B cell (primary cell): ENCODE measurements at places on chromosomes 5 and 9. TPM values are rescaled to one million over a fixed set of nuclear protein-coding genes. Genes with fewer than 3 reads are reported as not detected.
A peak's percentile ranks its signal among the peaks of the same experiment; 100 is the strongest.

DNA sequence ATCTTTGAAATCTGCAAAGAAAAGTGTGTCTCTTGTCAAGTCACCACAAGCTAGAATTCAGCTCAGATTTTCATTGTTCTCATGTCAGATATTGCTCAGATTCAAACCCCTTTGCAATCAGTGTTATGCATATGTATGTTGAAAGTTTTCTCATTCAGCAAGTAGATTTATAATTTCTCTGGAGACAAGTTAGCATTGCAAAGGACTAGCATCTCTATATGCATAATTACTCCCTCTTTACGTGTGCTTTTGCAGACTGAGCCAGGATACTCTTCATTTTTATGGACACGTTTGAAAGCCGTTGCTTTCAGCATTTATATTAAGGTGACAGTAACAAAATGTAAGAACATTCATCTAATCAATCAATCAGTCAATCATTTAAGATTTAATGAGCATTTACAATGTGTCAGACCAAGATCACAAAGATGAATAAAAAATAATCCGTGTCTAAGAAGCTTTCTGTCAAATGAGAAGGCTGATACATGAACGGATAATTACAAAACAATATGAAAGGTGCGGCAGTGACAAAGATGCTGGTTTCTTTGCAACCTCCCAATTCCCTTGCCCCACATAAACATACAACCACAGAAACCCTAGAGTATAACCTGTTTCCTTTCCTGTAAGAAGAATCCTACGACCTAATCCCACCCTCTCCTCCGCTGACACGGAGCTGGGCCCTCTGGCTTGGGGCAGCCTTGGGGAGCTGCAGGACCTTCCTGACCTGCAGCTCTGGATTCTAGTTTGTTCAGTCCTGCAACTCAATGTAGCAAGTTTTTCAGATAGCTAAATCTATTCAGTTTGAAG lies 14.9 kb downstream of the CFAP95 start:
- H3K27ac ChIP-seq, result no peak overlapping the region
- H3K4me1 ChIP-seq, result no peaks in the 10 kb centered on the region
- H3K27me3 ChIP-seq, result no peaks in the 10 kb centered on the region
- DNase-seq, result no peak

- peaks cover 33% of the 10 kb centered on the region for H3K4me1 ChIP-seq
- no peak within 1 kb of the TSS for H3K27ac ChIP-seq
- H3K27me3 ChIP-seq, result no peaks in the 10 kb centered on the region
- H3K36me3 ChIP-seq, result no peaks in the 10 kb centered on the region
- DNase-seq, result peak; percentile 40
These were observed at the start of gene FST for GRCh38 chr5:53480416-53481158. Gene FST, plus strand, starts transcription at chr5:53480629. Its CDS starts 163 bp downstream, at chr5:53480792.

DNA sequence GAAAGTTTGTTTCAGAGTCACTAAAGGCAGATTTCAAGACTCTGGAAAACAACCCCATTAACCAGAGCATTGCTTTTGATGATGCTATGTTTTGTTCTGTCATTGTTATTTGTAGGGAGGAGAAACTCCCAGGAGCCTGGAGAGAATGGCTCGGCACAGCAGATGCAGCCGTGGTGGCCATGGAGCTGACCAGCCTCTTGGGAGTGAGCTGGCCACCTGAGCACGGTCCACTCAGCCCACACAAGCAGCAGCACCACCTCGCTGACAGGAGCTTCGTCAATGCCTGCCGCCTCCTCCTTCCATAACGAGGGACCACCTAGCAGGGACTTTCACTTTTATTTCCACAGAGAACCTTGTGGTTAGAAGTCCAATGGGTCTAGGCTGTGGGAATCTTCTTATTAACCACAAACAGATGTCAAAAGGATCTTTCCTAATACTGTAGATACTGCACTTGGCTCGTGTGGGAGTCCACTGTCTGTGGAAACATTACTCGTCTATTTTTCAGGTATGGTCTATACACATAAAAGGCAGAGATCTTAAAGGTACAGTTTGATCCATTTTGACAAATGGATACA lies 21.0 kb upstream of the SMIM32 start:
- H3K36me3 ChIP-seq, result no peaks in the 10 kb centered on the region
- no peak overlapping the region for H3K4me3 ChIP-seq
- no peak for DNase-seq
- H3K4me1 ChIP-seq, result no peaks in the 10 kb centered on the region

KIF12 gene
- not detected in 2 replicates for total RNA-seq

GABRB2 gene
- 0.05 and 0.15 TPM in 2 replicates for total RNA-seq

DNA sequence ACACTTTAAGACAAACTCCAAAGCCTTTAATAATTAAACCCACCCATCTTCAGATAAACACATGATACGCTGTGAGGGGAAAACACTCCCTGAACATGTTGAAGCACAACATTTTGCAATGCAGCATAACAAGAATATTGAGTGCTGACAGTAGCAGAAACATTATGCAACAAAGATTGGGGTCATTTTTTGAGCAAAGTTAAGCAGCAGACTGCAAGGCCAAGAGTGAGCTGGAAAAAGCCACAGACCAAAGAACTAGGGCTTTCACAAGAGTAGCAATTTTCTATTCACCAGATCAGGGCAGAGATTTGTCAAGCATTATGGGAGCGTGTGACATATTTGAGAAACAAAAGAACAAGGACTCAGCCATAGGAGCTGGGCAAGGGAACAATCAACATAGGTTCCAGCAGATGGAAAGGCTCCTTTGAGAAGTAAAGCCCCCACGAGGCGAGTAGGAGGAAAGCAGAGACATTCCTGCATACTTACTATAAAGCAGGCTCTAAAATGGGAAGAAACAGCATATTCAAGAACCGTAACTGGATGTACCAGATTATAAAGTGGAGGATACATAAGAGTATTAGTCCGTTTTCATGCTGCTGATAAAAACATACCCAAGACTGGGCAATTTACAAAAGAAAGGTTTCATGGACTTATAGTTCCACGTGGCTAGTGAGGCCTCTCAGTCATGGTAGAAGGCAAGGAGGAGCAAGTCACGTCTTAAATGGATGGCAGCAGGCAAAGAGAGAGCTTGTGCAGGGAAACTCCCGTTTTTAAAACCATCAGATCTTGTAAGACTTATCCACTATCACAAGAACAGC lies 4.8 kb upstream of the TTC23L start:
- H3K27me3 ChIP-seq, result no peaks in the 10 kb centered on the region
- no peak for DNase-seq
- H3K36me3 ChIP-seq, result no peaks in the 10 kb centered on the region
- no peak overlapping the region for H3K4me3 ChIP-seq
- H3K4me1 ChIP-seq, result peaks cover 3% of the 10 kb centered on the region

DNA sequence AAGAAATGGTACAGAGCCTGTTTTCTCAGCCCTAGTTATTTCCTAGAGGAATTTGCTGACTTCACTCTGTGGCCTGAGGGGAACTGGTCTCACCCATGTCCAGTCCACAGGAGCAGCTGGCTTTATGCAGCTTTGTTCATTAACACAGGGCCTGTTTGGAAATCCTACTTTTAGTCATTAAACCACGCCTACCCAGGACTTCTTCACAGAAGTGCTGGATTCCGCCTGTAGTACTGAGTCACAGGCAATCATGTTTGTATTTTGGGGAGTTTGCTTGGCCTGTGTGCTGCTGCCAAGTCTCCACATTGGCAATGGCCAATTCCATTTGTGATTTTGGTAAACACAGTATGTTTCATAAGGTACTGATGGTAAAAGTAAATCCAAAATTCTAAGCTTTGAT lies 52.8 kb downstream of the CTNND2 start:
- no peaks in the 10 kb centered on the region for H3K36me3 ChIP-seq
- no peaks in the 10 kb centered on the region for H3K27me3 ChIP-seq
- no peaks in the 10 kb centered on the region for H3K4me1 ChIP-seq

- no peak for DNase-seq
- no peaks in the 10 kb centered on the region for H3K36me3 ChIP-seq
- peaks cover 5% of the 10 kb centered on the region for H3K4me1 ChIP-seq
- H3K27me3 ChIP-seq, result no peaks in the 10 kb centered on the region
- no peak overlapping the region for H3K27ac ChIP-seq
These were observed 19.9 kb downstream of the PPP3R2 start for GRCh38 chr9:101574731-101575333.

SLC25A2 gene
- total RNA-seq, result 3.4 and 3.6 TPM in 2 replicates

GRCh38 chr5:59040804-59041201 lies 457.9 kb downstream of the RAB3C start:
- DNase-seq, result no peak
- H3K4me3 ChIP-seq, result no peak overlapping the region
- H3K27ac ChIP-seq, result no peak overlapping the region
- peaks cover 10% of the 10 kb centered on the region for H3K27me3 ChIP-seq
- H3K36me3 ChIP-seq, result no peaks in the 10 kb centered on the region

LRRTM2 gene
- total RNA-seq, result not detected in 2 replicates

DNA sequence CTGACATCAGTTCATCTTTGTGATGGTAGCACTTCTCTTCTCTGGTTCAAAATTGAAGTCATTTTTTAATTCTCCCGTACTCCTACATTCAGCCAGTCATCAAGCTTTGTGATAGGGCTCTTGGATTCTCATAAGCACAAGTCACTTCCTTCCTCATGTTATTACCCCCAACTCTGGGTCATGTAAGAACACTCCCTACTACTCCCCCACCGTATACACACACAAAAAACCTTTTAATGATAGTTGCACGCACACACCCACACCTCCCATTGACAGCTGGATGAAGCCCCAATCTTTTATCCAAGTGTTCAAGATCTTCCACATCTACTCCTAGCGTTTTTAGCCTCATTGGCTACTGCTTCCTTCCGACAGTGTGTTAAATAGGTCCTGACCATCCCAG lies 16.8 kb downstream of the KDM3B start:
- H3K27me3 ChIP-seq, result no peaks in the 10 kb centered on the region
- peaks cover 13% of the 10 kb centered on the region for H3K36me3 ChIP-seq
- no peak overlapping the region for H3K4me3 ChIP-seq
- DNase-seq, result no peak

DNA sequence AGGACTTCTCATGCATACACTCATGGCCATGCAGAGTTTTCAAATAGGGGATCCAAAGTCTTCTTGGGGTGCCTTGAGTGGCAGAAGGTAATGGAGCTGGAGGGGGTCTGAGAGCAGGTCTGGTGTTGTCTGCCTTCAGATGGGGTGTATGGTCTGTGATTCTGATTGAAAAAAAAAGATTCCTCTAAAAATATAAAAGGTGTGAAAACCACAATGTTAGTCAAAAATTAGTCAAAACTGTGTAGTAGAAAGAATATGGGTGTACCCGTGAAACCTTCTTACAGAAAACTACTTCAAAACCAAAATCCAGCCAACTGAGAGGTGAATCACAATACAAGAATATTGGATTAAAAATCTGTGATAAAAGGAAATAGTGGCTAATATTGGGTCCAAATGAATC lies 20.1 kb downstream of the DOCK2 start:
- H3K4me1 ChIP-seq, result no peaks in the 10 kb centered on the region
- no peak for DNase-seq
- H3K27me3 ChIP-seq, result no peaks in the 10 kb centered on the region
- H3K27ac ChIP-seq, result no peak overlapping the region

GRCh38 chr9:130663977-130664250 lies 480 bp upstream of the PRDM12 start:
- peaks cover 83% of the 10 kb centered on the region for H3K27me3 ChIP-seq
- H3K4me3 ChIP-seq, result no peak overlapping the region
- DNase-seq, result no peak
- H3K4me1 ChIP-seq, result peaks cover 62% of the 10 kb centered on the region

- no peaks in the 10 kb centered on the region for H3K27me3 ChIP-seq
- H3K36me3 ChIP-seq, result no peaks in the 10 kb centered on the region
- peak; percentile 35 for DNase-seq
- no peak overlapping the region for H3K4me3 ChIP-seq
- H3K27ac ChIP-seq, result no peak overlapping the region
These were observed 19.5 kb downstream of the FAM163B start for GRCh38 chr9:133589454-133590227.

GRCh38 chr9:88692827-88693226 lies 157.8 kb downstream of the NXNL2 start:
- no peak overlapping the region for H3K4me3 ChIP-seq
- H3K36me3 ChIP-seq, result no peaks in the 10 kb centered on the region
- H3K4me1 ChIP-seq, result no peaks in the 10 kb centered on the region
- no peak overlapping the region for H3K27ac ChIP-seq
- no peak for DNase-seq

GRCh38 chr5:155839251-155840037 lies 487.5 kb upstream of the SGCD start:
- no peak overlapping the region for H3K27ac ChIP-seq
- H3K27me3 ChIP-seq, result no peaks in the 10 kb centered on the region
- H3K4me1 ChIP-seq, result no peaks in the 10 kb centered on the region
- no peak overlapping the region for H3K4me3 ChIP-seq
- DNase-seq, result no peak
- H3K36me3 ChIP-seq, result no peaks in the 10 kb centered on the region

GRCh38 chr9:33024126-33024965 lies 727 bp upstream of the DNAJA1 start:
- H3K4me1 ChIP-seq, result peaks cover 17% of the 10 kb centered on the region
- peak overlapping the region; percentile 68 for H3K4me3 ChIP-seq
- H3K27ac ChIP-seq, result peak overlapping the region; percentile 99
- H3K36me3 ChIP-seq, result peaks cover 2% of the 10 kb centered on the region
- no peak for DNase-seq

DNA sequence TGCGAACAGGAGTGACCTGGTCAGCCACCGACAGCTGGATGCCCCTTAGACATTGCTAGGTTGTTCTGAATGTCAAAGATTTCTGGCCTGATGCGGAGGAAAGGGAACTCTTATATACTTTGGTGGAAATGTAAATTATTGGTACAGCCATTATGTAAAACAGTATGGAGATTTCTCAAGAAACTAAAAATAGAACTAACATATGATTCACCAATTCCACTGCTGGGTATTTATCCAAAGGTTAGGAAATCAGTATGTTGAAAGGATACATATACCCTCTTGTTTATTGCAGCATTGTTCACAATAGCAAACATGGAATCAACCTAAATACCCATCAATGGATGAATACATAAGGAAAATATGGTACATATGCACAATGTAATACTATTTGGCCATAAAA lies 31.8 kb downstream of the DMRT3 start:
- no peak overlapping the region for H3K27ac ChIP-seq
- H3K4me1 ChIP-seq, result peaks cover 3% of the 10 kb centered on the region
- no peaks in the 10 kb centered on the region for H3K36me3 ChIP-seq
- DNase-seq, result no peak
- no peak overlapping the region for H3K4me3 ChIP-seq

HSPB3 gene
- not detected in 2 replicates for total RNA-seq

DNA sequence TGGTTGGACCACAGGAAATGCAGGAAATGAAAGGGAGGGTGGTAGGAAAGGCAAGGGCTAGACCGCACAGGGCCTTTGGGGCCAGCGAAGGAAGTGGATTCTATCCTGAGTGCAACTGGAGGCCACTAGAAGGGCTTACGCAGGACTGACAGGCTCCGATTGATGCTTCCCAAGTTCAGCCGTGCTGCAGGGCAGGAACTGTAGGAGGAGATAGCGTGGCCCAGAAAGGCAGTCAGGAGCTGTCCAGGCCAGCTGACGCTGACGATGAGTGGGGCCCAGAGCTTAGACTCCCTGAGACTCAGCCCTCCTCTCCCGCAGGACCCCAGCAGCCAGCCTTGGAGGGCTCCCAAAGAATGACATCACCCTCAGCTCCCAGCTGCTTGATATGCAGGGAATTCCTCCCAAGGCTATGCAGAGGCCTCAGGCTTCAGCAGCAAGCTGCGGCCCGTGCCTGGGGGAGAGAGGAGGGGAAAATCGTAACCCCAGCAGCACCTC lies 48.8 kb downstream of the KCNIP1 start:
- peaks cover 20% of the 10 kb centered on the region for H3K27me3 ChIP-seq
- H3K36me3 ChIP-seq, result no peaks in the 10 kb centered on the region
- DNase-seq, result no peak

NIPAL4 gene
- 3.1 and 4.6 TPM in 2 replicates for total RNA-seq

- no peak overlapping the region for H3K27ac ChIP-seq
- peaks cover 12% of the 10 kb centered on the region for H3K4me1 ChIP-seq
- peaks cover 15% of the 10 kb centered on the region for H3K27me3 ChIP-seq
- no peak overlapping the region for H3K4me3 ChIP-seq
These were observed 3.6 kb downstream of the NKX2-5 start for GRCh38 chr5:173231381-173231766.

- H3K36me3 ChIP-seq, result no peaks in the 10 kb centered on the region
- H3K4me3 ChIP-seq, result no peak overlapping the region
- H3K4me1 ChIP-seq, result no peaks in the 10 kb centered on the region
- H3K27me3 ChIP-seq, result no peaks in the 10 kb centered on the region
- no peak overlapping the region for H3K27ac ChIP-seq
These were observed 81.0 kb upstream of the SLC25A51 start for GRCh38 chr9:37984672-37985611.
